ENCODE measurements at places on chromosomes 11 and 22.
A peak's percentile ranks its signal among the peaks of the same experiment; 100 is the strongest.

DNA sequence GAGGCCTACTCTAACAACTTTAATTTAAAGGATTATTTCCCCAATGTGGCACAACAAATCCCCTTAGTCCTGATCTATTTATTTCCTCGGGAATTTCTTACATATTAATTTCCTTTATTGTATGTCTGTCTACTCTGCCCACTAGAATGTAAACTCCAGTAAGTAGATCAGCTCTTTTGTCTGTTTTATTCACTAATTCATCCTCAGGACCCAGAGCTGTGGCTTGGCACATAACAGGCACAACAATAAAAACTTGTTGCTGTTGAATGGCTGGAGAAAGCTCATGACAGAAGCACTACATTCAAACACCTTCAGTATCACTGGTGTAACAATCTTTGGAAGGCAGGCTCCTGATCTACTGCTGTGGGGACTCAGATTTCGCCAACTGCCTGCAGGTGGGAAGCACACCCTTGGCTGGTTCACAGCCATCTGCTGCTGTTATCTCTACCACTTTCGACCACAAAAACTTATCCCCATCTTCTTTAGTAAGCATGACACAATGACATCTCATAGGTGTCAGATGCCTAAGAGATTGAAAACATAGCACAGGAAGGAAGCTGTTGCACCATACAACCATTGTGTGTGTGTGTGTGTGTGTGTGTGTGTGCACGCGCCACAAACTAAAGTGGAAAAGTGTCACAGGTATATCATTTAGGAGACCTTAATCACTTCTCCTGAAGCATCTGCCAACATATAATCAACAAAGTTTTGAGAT, 11.9 kb downstream of the HIRA start:
- DNase-seq: no peak

GRCh38 chr11:96470521-96470920, 80.7 kb downstream of the JRKL start:
- DNase-seq: no peak

DNA sequence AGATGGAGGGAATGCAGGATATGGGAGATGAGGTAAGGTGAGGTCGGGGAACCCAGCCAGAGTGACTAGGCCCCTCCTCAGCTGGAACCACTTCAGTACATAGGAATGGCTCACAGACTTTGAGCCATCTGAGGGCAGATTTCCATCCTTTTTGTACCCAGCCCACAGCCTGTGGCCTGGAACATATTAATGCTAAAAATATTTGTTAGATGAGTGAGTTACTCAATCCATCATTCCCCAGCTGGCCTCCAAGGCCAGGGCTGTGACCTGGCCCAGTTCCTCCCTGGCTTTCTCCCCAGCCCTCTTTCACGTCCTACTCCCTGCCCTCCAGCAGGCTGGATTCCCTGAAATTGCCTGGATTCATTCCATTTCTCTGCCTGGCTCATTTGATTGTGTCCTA, 57.2 kb upstream of the PRDM11 start:
- DNase-seq: no peak

GRCh38 chr11:82899957-82900276, 313 bp downstream of the PRCP start:
- no peak for DNase-seq

DNA sequence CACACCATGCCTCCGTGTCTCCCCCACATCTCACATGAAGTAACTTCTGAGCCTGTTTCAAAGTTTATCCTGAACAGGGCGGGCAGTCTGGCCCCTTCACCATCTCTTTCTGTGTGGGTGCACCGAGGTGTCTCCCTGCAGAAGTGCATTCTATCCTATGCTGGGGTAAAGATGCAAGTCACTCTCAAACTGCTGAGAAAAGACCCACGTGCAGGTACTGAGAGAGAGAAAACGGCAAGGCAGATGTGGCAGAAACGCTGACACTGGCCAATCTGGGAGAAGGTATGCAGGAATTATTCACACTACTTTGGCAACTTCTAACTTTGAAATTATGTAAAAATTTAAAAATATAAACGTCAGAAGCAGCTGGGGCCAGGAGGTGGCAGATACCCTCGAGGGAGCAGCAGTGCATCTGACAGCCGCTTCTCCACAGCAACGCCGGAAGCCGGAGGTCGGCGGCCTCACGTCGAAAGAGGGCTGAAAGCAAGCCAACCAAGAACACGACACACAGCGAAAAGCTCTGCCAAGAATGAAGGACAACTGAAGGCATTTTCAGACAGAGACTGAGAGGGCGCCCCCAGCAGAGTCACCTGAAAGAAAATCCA, 34.2 kb upstream of the MOB2 start:
- DNase-seq: no peak

GRCh38 chr11:88415495-88415894, 78.0 kb upstream of the CTSC start:
- DNase-seq: no peak

DNA sequence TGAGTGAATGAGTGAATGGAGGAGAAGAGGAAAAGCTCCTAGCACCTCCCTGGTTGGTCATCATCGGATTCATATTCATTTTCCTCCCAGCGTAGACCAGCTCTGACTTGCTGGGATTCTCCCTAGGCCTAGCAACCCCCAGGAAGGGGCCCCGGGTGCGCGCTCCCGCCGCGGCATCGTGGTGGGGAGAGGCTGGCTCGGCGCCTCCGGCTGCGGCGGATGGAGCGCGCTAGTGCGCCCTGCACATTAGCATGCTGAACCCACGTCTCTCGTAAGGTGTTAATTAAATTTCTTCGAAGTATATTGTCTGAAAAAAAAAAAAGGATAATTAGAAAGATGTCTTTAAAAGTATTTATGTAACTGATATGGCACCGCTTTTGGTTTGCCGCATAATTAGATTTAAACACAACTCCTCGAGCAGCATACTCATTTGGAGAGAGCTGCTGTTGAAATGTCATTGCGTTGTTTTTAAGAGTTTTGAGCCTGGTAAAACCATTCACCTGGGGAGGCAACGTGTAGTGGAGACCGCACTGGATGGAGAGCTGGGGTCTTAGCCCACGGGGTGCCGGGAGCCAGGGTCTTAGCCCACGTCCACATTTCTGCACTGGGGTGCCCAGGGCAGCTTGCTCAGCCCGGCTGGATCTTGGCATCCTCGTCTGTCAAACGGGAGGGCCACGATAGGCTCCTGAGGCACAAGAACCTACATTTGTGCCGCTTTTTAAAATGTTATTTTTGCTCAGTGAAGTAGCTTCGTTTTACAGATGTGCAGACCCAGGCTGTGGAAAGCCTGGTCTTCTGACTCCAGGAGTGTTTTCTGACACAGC, 21.8 kb downstream of the MPPED1 start:
- DNase-seq: no peak

- DNase-seq: no peak
Observed at GRCh38 chr22:46275455-46276122, 7.8 kb downstream of the TTC38 start.

GRCh38 chr11:101128571-101129202, 926 bp downstream of the PGR start:
- DNase-seq: no peak

GRCh38 chr11:15149050-15149449, 34.3 kb downstream of the INSC start:
- no peak for DNase-seq

GRCh38 chr11:65853246-65853979, 4.6 kb downstream of the CFL1 start:
- no peak for DNase-seq

DNA sequence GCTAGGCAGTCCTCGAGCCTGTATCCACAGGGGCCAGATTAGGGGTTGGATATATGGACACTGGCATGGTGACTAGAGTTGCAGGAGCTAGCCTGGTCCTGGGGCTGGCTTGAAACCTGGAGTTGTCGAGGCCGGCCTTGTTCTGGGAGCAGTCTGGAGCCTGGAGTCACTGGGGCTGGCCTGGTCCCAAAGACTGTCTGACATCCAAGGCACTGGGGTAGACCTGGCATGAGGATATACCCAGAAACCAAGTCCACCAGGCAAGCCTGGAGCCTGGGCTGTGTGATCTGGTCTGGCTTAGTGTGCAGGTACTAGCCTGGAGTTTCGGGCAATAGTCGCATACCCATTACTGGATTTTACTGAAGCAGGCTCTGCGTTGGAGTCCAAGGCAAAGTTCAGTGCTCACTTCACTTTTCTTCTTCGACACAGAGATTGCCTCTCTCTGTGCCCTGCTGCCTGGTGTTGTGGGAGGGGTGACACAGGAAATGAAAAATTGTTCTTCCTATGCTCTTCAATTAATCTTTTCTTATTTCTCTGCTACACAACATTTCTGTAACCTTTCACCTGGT, 4.3 kb upstream of the GLYATL1 start:
- DNase-seq: no peak

GRCh38 chr11:14454861-14455632, 44.6 kb downstream of the COPB1 start:
- DNase-seq: peak; percentile 47

DNA sequence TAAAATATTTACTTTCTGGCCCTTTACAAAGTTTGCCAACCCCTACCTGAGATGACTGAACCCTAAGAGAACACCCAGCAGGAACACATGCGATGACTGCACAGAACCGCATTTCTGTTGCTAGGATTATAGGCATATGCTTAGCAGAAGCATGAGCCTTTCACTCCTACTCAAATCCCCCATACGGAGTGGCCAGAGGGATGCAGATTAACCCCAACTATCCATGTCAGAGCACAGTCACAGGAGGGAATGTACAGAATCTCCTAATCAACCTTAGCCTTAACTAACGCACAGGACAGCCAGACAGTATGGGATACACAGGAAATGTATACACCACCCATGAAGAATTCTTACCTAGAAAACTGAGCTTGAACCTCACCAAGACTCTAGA, 6.2 kb downstream of the HPS4 start:
- DNase-seq: no peak

GRCh38 chr22:38437416-38437815, 17.6 kb downstream of the KCNJ4 start:
- DNase-seq: no peak

DNA sequence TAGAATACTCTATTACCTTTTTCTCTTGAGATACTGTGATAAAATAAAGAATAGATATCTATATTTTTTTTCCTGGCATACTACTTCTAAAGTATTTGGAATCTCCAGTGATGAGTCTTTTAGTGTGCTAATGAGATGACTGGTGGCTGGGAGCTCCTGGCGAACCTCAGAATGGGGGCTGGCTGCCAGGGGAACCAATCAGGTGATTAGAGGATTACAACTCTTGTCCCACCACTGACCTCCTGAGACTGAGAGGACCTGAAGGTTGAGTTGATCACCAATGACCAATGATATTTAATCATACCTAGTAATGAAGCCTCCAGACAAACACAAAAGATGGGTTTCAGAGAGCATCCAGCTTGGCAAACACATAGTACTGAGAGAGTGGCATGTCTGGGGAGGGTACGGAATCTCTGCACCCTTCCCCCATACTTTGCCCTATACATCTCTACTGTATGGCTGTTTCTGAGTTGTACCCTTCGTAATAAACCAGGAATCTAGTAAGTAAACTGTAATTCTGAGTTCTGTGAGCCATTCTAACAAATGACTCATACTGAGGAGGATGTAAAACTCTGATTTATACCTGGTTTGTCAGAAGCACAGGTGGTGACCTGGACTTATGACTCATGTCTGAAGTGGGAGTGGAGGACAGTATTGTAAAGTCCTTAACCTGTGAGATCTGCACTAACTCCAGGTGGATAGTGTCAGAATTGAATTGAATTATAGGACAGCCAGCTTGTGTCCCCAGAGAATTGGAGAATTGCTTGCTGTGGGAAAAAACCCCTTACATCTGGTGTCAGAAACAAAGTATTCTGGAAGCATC, 325.3 kb upstream of the LRRC4C start:
- DNase-seq: peak; percentile 93

DNA sequence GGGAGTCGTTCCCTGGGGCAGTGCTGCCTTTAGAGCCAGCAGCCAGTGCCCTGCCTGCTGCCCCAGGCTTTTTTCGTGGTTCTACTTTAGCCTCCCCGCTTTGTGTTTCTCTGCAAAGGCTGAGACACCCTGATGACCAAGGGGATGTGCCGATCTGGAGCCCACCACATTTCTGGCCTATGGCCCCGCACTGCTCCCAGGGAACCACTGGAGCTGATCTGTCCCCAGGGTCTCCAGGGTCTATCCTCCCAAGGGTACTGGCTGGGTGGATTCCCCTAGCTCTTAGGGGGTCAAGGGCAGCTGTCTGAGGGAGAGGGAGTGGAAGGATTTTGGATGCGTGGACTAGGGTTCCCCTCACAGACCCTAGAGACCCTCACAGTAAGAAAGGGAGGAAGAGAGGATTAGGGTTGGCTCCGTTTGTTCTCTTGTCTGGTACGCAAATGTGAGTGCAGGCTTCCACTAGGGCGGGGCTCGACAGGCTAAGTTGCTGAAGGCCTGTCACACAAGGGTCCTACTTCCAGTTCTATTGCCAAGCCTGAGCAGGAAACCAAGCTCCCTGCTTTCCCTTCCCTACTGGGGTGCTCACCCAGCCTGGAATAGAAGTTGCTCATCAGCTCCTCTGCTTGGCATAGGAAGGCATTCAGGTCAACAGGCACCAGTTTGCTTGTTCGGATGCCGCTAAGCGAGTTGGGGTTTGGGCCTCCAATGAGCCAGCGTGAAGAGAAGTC, 19.3 kb downstream of the TREH start:
- DNase-seq: no peak

DNA sequence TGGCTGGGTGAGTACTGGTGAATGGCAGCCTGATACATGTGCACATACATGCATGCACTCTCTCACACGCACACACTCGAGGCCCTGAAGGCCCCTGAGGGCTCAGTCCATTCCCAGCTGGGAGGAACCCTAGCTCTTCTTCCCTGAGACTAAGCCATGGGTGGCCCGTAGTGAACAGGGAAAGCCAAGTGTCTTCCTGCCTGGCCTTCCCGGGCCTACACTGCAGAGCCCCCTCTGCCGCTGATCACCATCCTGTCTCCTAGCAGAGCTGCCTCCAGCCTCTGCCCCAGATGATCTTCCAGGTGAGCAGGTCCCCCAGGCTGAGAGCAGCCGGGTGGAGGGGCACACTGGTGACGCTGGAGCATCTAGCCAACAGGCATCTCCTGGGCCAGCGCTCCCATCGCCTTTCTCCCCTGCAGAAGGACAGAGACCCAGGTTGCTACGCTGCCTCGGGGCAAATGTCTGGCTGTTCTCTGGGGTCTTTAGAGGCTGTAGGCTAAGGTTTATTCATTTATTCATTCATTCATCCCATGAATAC, 57.3 kb downstream of the CD82 start:
- no peak for DNase-seq

DNA sequence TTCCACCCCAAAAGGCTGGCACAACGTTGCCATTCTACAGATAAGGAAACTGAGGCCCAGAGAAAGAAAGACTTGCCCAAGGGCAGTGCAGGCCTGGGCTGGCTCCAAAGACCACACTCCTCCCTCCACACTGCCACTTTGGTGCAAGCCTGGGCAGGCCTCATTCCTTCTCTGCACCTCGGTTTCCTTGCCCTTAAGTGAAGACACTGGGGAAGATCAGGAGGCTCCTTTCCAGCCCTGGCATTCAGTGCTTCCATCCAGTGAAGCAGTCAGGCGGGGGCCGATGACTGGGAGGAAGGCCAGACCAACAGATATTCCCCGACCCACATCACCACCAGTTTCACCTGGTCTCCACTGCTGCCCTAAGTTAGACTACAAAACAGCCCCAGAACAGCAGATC, 18.3 kb upstream of the TCF20 start:
- DNase-seq: no peak

All from HT-29 (cell line).